Tongue (tissue), 3 donors: ENCODE measurements at places on chromosomes 6 and 20.

- no peak for DNase-seq
These were observed 157.8 kb upstream of the SALL4 start for GRCh38 chr20:51960047-51960675.

GRCh38 chr6:151317103-151317994 is 74.0 kb downstream of the ZBTB2 start:
- no peak for DNase-seq

DNA sequence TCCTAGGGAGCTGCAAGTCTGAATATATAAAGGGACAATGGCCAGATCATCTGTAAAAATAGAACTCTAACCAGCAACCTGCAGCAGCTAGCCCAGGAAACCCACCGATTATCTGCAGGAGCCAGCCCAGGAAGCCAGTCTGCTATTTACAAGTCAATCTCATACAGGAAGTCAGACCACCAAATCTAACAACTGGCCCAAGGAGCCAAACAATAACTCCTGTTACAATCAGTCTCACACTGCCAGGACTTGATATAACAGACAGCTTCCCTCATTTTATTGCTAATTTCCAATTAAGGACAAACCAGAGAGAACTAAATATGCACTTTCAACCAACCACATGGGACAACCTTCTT is 14.4 kb upstream of the RIN2 start:
- DNase-seq: no peak

DNA sequence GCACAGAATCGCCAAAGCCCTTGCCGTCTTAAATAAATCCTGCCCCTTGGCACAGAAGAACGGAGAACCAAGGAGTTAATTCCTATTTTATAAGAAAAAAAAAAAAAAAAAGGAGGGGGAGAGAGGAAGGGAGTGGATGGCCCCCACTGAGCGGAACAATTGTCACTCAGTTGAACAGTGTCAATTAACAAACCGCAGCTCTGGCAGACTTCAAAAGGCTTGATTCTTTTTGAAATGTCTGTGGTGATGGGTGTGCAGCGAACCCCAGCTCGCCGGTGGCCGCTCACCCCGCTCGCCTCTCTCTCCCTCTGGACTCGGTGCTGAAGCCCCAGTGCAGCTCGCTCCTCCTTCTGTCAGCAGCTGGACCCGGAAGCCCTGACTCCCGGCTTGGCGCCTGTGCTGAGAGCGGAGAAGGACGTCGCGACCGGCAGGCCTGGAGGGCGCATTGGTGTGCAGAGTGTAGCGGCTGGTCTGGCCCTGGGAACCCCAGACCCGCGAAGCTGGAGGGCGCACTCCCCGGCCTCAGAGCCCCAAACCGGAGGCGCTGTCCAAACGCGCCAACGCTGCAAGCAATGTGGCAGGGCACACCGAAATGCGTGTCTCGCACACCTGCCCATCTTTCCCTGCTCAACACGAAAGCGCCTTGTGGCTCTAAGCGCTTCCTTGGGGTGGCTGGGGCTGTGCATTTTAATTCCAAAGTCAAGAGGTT is 3.4 kb downstream of the LINC00237 start:
- DNase-seq: no peak

GRCh38 chr20:51640743-51641142 is 98.2 kb upstream of the NFATC2 start:
- DNase-seq: no peak

GRCh38 chr6:4817551-4817950 is 41.3 kb downstream of the CDYL start:
- no peak for DNase-seq

DNA sequence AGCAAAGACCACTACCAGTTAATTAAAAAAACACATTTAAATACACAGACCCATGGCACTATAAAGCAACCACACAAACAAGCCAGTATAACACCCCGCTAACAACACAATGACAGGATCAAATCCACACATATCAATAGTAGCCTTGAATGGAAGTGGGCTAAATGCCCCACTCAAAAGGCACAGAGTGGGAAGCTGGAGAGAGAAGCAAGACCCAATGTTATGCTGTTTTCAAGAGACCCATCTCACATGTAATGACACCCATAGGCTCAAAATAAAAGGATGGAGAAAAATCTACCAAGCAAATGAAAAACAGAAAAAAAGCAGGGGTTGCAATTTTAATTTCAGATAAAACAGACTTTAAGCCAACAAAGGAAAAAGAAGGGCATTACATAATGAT is 125.4 kb upstream of the PTCHD4 start:
- DNase-seq: no peak

DNA sequence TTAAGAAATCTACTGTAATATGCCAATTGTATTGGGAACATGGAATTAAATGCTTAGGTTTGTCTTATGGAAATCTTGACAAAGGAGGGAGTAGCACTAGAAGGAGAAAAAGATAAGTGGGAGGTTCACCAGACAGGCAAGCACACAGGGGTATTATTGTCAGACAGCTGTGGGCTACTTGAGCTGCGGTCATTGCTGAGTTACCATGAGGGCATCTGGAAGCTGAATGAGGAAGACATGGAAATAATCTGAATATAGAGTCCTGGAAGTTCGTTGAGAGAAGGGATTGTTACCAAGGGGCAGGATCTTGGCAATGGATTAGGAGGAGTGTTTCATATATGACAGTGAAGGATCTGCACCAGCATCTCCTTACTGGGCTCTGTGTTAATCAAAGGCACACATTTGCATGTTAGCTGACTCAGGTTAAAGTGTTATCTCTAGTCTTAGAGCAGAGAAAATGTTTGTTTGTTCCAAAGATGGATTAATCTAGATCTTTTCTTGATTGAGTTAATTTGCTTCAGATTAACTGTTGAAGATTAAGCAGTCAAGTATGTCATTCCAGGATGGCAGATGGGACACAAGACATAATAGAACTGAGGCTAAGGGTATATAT is 53.0 kb upstream of the SUPT3H start:
- no peak for DNase-seq

DNA sequence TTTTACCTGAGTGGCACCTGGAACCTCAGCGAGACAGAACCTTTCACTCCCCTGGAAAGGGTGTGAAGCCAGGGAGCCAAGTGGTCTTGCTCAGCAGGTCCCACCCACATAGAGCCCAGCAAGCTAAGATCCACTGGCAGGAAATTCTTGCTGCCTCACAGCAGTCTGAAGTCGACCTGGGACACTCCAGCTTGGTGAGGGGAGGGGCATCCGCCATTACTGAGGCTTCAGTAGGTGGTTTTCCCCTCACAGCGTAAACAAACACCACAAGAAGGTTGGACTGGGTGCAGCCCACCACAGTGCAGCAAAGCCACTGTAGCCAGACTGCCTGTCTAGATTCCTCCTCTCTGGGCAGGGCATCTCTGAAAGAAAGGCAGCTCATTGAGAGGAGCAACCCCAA is 134.7 kb upstream of the RSPO3 start:
- no peak for DNase-seq

- no peak for DNase-seq
These were observed 17.1 kb upstream of the MOXD1 start for GRCh38 chr6:132418235-132418965.

DNA sequence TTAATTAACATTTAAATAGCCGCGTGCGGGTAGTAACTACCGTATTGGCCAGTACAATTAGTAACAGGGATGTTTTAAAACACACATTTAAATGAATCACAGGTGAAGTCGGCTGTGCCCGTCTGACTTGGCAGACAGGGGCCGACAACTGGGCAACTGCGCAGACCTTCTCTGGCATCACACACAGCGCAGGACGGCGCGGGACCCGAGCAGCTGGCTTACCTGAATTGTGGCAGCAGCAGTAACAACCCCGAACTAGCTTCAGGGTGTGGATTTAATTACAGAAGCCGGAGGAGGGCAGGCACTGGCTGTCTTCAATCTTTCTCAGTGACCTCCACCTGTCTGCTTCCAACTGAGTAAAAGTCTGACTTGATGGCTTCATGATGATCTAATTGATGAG is 91.7 kb downstream of the DACT2 start:
- no peak for DNase-seq

- DNase-seq: no peak
These were observed 32.8 kb downstream of the PRDM1 start for GRCh38 chr6:106118835-106119431.

DNA sequence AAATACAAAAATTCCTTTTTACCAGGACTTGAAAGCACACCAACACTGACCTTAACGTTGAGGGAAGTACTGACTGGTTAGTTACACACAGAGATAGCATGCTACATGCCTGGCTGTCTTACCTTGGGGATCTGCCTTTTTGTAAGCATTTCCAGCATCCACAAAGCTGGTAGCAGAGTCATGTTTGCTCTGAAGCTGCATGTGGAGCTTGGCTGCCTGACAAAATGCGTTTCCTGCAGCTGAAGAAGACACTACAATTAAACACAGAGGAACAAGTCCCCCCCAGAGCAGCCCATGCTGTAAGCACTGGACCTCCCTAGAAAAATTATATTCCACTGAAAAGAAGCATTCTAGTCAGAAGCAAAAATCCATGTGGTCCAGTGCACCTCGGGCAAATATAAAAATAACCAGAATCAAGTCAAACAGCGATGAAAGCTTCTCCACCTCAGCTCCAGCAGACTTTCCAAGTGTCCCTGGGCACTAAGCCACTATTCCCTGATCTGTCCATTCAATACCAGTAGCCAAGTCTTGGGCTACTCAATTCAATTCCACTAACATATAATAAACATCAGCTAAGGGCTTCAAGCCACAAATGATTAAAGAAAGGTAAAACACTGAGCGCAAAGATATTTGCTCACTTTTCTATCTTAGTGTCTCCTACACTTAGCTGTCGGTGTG is 24.2 kb downstream of the NAPB start:
- DNase-seq: no peak

- peak; percentile 15 for DNase-seq
These were observed 58.4 kb upstream of the ARID1B start for GRCh38 chr6:156718647-156719394.

DNA sequence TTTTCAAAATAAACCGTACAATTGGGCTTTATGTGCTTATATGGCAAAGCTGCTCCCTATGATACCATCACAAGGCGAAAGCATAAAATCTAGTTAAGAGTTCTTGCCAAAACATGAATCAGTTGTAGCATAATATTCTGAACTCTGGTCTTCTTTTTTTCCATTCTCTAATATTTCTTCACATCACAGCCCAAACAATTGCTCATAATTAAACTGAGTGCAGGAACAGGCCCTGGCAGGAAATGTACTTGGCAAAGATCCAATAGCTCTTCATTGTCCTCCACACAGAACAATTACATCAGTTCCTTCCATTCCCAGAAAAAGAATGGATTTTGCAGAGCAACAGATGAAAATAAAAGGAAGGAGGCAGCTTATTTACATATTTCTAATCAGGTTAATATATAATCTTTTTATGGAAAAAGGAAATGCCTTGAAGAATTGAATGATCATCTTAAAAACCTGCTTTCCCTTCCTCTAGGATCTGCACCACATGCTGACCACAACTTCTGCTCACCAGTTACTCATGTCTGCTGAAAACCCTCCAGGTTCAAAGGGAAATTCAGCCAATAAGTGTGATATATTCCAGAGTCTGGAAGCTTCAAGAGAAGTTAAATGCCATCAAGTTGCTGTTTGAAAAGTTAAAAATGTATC is 123.3 kb upstream of the COL21A1 start:
- DNase-seq: peak; percentile 93

- no peak for DNase-seq
These were observed 186.0 kb downstream of the DTNBP1 start for GRCh38 chr6:15476631-15477380.

- no peak for DNase-seq
These were observed 24.8 kb downstream of the RNF146 start for GRCh38 chr6:127291495-127291894.

DNA sequence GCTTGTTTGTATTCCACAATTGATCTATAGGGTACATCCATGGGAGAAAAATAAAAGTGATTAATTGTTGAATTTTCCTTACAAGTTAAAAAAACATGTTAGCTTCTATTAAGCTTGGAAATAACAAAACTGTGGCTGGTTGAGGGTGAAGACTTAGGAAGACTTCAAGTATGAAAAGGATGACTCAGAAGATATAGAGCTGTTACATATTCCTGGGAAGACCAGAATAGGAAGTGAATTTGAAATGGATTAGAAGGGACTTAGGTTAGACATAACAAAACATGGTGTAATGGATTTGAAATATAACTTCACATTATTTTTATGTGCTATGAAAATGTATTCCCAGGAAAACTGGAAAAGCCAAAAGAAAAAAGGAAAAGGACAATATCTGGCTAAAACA is 732.2 kb downstream of the HDGFL1 start:
- DNase-seq: no peak

GRCh38 chr6:105941621-105942412 is 144.3 kb upstream of the PRDM1 start:
- no peak for DNase-seq

DNA sequence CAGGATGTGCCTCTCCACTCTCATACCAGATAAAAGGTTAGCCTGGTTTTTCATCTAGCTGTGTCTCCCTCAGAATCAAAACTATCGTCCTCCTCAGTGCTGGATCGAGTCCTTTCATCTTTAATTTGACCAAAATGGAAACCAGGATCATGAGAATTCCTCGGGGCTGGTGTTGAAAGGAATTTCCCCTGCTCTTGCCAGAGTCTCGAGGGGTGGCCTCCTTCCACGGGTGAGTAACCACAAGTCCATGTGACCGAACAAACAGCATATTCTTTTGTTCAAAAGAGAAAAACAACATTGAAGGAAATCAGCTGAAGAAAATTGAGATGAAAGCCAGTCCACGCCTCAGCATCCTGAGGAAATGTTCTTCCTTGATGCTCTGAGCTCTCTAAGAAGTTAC is 165.9 kb upstream of the CDYL start:
- no peak for DNase-seq

GRCh38 chr6:169940481-169941271 is 189.3 kb downstream of the ERMARD start:
- no peak for DNase-seq

DNA sequence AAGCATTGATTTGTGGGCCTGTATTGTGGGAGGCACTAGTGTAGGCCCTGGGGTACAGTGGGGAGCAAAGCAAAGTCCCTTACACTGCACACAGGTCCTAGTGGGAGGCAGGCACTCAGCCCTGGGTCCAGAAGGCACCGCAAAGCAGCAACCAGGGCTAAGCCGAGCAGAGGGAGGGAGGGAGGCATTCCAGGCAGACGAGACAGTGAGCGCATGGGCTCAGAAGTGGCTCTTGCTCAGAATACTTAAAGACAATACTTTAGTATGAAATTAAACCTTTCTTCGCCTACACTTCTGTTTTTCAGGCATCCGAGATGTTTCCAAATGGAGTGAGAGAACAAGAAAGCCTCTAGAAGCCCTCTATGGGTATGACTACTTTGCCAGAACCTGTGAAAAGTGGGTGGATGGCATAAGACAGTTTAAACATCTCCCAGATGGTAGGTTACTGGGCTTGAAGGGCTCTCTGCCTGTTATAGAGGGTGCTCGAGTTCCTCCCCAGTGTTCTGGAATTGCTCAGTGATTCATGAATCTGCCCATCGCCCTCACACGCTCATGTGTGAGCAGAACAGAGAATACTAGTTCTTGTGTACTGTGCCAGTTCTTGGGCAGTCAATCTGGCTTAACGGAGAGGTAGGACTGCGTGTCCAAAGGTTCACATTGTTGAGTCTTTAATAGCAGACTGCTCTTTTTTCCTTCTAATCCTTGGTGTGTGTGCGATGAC is 18.7 kb downstream of the BPHL start:
- no peak for DNase-seq
